ENCODE measurements at places on chromosomes 7 and 10.

DNA sequence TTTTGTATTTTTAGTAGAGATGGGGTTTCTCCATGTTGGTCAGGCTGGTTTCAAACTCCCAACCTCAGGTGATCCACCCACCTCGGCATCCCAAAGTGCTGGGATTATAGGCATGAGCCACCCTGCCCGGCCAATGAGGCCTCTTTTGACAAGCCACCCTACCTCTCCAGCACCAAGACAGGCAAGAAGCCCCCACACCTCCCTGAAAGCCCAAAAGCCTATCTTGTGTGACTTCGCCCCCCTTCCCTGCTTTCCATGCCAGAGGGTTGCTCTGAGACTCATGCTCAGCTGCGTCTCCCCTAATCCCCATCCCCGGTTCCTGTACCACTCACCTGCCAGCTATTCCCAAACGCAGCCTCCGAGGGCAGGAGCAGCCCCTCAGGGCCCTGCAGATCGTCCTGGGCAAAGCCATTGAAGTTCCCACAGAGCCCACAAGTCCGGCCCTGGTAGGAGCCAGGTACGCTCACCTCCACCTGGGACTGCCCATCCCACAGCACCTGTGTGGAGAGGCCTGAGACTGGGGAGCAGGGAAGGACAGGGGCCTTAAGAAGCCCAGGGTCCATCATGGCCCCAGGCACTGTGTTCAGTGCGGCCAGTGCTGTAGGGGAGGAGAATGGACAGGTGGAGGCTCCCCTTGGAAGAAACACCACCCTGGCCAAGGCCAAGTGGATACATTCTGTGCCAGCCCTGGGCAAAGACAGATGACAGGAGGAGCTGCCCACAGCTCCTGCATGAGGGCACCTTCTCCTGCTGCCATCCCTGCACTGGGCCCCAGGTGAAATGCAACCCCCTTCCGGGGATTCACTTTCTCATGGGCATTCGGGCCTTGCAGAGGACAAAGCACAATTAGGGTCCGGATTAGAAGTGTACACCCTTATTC, 15.8 kb downstream of the ATP6V1F start:
- no peak for DNase-seq

DNA sequence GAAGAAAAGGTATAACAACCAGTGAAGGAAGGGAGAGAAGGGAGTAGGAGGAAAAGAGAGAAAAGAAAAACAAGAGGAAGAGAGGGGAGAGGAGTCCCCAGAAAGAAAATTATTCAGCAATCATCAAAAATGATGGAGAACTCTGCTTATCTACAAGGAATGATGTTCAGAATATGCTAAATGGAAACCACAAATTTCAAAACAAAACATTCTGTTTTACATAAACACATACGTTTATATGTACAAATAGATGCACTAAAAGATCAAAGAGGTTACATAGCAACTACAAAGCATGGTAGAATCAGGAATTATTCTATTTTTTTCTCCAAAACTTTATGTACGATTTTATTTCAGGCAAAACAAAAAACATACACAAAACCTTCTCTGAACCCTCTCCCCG, 91.9 kb downstream of the FAM13C start:
- no peak for DNase-seq

DNA sequence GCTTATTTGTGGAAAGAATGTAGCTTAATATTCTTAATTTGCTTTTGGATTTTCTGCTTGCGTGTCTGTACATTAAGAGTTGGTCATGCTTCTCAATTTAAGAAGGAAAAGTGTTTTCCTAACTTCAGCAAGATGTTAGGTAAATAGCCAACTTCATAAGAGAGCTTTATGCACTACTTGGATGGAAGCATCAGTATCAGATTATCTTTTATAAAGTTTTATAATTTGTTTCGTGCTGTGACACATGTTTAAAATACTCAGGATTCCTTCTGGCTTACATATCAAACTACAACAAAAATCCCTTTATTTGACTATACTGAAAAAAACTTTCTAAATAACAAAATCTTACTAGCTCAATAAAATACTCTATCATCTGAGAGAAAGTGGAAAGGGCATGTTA, 34.8 kb upstream of the AGR2 start:
- no peak for DNase-seq

DNA sequence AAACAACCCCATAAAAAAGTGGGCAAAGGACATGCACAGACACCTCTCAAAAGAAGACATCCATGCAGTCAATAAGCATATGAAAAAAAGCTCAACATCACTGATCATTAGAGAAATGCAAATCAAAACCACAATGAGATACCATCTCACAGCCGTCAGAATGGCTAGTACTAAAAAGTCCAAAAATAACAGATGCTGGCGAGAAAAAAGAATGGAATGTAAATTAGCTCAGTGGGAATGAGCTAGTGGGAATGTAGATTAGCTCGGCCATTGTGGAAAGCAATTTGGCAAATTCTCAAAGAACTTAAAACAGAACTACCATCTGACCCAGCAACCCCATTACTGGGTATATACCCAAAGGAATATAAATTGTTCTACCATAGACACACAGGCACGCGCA, 287.0 kb downstream of the WDR37 start:
- no peak for DNase-seq

DNA sequence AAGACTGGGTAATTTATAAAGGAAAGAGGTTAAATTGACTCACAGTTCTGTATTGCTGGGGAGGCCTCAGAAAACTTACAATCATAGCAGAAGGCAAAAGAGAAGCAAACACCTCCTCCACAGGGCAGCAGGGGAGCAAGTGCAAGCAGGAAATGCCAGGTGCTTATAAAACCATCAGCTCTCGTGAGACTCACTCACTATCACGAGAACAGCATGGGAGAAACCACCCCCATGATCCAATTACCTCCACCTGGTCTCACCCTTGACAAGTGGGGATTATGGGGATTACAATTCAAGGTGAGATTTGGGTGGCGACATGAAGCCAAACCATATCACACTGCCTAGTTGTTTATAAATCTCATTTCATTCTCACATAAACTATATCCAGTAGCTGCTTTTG, 28.0 kb upstream of the CPN1 start:
- DNase-seq = no peak

- DNase-seq = no peak
Observed at GRCh38 chr10:92846344-92846743, 2.0 kb upstream of the EXOC6 start.

DNA sequence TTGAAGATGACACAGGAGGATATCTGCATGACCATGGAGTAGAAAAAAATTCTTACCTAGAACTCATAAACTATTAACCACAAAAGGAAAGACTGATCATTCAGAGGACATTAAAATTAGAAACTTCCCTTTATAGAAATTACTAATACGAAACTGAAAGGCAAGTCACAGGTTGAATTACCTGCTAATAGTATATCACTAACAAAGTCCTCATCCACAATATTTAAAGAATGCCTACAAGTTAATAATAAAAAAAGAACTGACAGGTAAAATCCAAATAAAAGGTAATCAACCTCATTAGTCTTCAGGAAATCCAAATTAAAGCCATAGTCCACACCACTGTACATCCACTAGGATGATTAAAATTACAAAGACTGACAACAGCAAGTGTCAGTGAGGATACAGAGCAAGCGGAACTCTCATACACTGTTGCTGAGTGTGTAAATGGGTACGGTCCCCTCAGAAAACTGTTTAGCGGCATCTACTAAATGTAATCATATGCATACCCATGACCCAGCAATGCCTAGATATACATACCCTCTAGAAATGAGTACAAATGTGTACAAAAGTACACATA, 71.2 kb downstream of the ARHGAP21 start:
- no peak for DNase-seq

GRCh38 chr10:96600337-96600736, 13.5 kb upstream of the TM9SF3 start:
- no peak for DNase-seq

- DNase-seq = no peak
Observed at GRCh38 chr7:145212050-145212449, 376.2 kb upstream of the TPK1 start.

DNA sequence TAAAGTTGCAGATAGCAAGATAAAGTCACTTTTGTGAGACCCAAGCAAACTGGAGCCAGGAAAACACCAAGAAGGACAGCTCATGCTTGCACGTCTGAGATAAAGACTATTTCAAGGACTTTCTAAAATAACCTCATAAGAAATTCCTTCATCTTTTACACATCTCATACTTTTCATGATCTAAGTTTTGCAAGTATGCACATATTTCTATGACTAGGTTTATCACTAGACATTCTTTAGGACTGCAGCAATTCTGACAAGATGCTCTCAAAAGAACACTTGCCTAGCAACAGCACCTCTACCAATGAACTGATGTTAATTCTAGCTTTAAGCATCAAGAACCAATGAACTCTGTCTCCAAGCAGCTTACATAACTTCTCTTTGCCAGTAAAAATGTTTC, 457.6 kb downstream of the SEMA3D start:
- DNase-seq = no peak

DNA sequence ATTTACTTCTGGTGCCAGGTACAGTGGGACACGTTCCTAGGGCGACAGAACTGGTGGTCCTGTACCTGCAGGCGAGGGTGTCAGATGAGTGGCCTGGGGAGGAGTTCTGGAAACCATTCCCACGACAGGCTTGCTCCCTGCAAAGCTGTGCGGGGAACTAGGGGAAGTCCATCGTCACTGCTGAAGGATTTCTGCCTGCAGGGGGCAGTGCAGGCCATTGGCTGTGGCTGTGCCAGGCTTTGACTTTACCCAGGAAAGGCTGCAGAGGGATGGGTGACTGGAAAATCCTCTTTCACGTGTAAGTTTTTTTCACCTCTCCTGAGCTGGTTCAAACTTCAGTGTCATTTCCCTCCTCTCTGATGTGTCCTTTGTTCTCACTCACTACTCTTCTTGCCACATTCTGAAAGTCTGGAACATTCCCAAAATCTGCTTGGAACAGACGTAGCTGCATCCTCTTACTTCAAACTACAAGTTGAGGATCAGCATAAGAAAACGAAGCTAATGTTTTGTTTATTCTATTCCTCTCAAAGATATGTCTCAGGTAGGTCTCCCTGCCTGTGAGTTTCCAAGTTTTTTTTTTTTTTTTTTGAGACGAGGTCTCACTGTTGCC, 126.5 kb downstream of the SH2D4B start:
- DNase-seq = peak; percentile 30

DNA sequence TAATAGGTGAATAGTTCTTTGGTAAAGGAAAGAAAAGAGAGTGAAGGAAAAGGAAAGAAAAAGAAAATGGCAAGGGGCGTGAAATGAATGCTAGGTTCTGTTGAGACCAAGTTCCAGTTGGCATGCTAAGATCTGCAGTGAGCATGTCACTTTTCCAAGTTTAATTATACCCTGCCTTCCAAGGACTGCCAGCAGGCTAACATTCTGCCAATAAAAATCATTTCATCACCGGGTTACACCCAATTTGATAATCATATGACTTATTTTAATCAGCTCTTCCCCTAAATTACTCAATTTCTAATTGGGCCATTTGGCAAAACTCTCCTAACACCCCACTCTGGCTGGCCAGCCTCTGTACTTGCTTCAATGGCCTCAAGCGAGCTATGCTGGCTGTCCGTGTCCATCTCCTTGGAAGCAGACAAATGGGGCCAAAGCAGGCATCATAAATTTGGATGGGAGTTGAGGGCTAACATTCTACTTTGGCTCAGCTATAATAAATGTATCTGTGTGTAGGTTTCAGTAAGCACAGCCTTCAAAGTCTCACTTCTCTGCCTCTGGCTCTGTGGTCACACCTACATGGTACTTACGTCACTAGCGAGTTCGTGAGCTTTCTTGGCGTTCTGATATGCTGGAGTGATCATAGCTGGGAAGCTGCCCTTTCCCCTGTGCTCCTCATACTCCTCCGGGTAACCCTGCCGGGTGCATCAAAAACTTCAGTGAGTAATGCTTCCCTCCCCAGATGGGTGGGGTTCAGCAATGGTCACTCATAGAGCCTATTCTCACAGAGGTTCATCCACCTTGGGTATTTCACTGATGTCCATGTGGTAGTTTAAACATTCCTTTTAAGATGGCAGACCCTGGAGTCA, 17.3 kb downstream of the NRAP start:
- no peak for DNase-seq

DNA sequence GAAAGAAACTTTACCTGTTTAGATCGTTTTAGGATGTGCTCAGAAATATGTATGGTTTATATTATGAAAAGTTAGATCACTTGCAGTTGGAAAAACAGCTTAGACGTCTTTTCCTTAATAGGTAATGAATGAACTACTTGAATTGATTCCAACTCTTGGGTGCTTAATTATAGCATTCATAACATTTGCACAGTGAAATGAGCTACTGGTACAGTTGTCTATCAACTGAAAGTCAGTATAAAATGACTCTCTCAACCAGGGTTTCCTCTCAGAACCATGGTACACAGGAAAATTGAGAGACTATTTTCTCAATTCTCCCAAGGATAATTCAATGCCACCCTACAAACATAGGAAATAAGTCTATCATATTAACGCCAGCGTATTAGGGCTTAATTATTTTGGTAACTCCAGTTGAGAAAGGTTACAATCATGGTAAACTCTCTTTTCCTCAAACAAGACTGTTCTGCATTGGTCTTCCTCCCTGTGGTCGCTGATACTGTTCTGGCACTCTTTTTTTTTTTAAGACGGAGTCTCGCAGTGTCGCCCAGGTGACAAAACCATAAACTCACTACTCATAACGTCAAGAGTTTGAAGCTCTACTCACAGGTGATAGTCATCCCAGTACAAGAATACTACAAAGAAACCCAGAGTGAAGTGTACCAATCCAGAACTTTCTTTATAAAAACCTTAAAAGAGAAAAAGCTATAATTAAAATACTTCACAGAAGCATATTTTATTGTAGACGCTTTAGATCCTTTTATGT, 2.0 kb downstream of the ANLN start:
- peak; percentile 21 for DNase-seq

GRCh38 chr10:94137747-94138146, 144.0 kb downstream of the PLCE1 start:
- no peak for DNase-seq

DNA sequence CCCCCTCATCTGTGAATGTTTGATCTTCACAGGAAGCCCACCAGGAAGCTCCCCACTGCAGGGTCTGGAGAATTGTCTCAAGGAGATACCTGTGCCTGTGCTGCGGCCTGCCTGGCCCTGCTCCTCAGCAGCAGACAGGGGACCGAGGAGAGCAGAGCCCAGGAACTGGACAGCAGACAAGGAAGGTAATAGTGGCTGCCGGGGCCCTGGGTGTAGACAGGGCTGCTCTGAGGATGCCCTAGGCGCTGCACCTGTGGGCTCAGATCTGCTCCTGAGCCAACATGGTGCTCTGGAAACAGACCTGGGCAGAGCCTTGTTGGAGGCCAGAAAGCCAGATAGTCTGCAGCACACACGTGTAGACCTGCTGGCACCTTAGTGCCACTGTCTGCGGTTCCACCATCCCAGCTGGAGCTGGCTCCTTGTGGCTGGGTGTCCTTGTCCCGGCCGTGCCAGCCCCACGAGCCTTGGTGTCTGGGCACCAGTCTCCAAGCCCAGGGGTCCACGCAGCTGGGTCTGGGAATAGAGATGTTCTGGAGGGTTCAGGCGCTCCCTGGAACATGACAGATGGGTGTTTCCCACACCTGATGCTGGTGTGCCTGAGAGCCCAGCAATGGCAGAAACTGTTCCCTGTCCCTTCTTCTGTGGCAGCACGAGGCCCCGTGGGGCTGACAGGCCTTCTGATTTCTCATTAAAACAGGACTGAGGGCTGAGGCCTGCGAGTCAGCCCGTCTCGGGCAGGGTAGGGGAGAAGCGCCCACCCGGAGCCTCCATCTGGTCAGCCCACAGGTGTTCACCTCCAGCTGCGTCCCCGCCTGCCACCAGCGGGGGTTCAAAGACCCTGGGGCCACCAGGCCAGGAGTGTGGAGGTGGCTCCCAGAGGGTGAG, 44.7 kb downstream of the ZNF467 start:
- DNase-seq = no peak

GRCh38 chr10:71796749-71797405, 23.6 kb upstream of the VSIR start:
- no peak for DNase-seq
